ENCODE measurements at places on chromosomes 2 and 18. TPM values are rescaled to one million over a fixed set of nuclear protein-coding genes. Genes with fewer than 3 reads are reported as not detected.

RRM2 gene
- 119 TPM for total RNA-seq

PMS1 gene
- total RNA-seq, result 74.5 TPM

ALK gene
- total RNA-seq, result 0.11 TPM

CDCA7 gene
- 66.6 TPM for total RNA-seq

LPIN2 gene
- 12.2 TPM for total RNA-seq

IFIH1 gene
- 1.3 TPM for total RNA-seq

GRCh38 chr2:237016121-237016915 lies 69.4 kb upstream of the COPS8 start:
- H3K4me1 ChIP-seq, result no peaks in the 10 kb centered on the region
- no peak for DNase-seq
- H3K27ac ChIP-seq, result no peak overlapping the region
- H3K27me3 ChIP-seq, result peaks cover 4% of the 10 kb centered on the region

GRCh38 chr18:4453567-4453873 lies 1.6 kb downstream of the DLGAP1 start:
- H3K27ac ChIP-seq, result no peak overlapping the region
- H3K36me3 ChIP-seq, result no peaks in the 10 kb centered on the region
- peaks cover 49% of the 10 kb centered on the region for H3K4me1 ChIP-seq
- DNase-seq, result no peak
- peak overlapping the region; percentile 89 for H3K4me3 ChIP-seq

- no peak overlapping the region for H3K27ac ChIP-seq
- H3K4me3 ChIP-seq, result no peak overlapping the region
- H3K27me3 ChIP-seq, result peaks cover 10% of the 10 kb centered on the region
- H3K4me1 ChIP-seq, result peaks cover 19% of the 10 kb centered on the region
- DNase-seq, result no peak
- H3K36me3 ChIP-seq, result no peaks in the 10 kb centered on the region
Observed at GRCh38 chr18:374721-375168, 106.9 kb upstream of the THOC1 start.

- DNase-seq, result no peak
- H3K27me3 ChIP-seq, result no peaks in the 10 kb centered on the region
- H3K4me3 ChIP-seq, result no peak overlapping the region
- H3K4me1 ChIP-seq, result peaks cover 7% of the 10 kb centered on the region
Observed at GRCh38 chr18:79169958-79170555, 100.9 kb downstream of the ATP9B start.

DNA sequence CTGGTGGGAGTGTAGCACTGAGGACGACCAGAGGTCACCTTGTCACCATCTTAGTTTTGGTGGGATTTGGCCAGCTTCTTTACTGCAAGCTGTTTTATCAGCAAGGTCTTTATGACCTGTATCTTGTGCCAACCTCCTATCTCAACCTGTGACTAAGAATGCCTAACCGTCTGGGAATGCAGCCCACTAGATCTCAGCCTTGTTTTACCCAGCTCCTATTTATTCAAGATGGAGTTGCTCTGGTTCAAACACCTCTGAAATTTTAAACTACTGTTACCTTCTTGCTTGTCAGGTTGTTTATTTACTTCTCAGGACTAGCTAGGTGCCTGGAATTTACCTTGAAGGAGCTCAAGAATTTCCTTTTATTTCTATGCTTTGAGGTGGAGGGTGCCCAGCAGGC lies 9.5 kb upstream of the KCNG3 start:
- no peaks in the 10 kb centered on the region for H3K27me3 ChIP-seq
- DNase-seq, result no peak
- H3K4me3 ChIP-seq, result no peak overlapping the region
- H3K4me1 ChIP-seq, result peaks cover 16% of the 10 kb centered on the region
- no peak overlapping the region for H3K27ac ChIP-seq

DNA sequence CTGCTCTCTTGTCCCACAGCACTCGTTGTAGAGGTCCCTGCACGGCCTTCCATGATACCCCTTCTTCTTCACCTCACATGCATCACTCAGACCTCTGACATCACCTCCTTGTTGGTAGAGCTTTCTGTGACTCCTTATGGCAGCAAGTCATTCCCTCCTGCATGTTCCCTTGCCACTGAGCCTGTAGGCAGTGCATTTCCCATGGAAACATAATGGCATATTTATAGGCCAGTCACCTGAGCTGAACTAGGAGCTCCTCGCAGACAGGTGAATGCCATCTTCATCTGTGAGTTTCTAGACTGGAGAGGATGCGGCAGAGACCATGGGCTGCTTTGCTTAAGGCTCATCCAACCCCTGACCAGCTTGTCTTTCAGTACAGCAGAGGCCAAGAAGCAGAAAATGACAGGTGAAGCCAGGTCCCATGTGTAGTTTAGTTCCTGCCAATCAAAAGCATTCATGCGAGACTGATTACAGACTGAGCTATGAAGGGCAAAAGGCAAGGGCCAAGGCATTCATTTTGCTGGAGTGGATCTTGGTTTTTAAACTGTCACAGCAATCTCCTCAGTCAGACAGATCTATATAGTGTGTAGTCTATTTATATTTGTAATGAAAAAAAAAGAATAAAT lies 59.4 kb upstream of the NEDD4L start:
- no peak overlapping the region for H3K4me3 ChIP-seq
- no peaks in the 10 kb centered on the region for H3K36me3 ChIP-seq
- no peak for DNase-seq
- H3K27ac ChIP-seq, result no peak overlapping the region
- H3K27me3 ChIP-seq, result no peaks in the 10 kb centered on the region
- H3K4me1 ChIP-seq, result peaks cover 22% of the 10 kb centered on the region

GRCh38 chr2:8541636-8542035 lies 140.2 kb upstream of the ID2 start:
- no peaks in the 10 kb centered on the region for H3K36me3 ChIP-seq
- no peak overlapping the region for H3K27ac ChIP-seq
- no peak for DNase-seq
- H3K4me1 ChIP-seq, result 0 out of 2 replicates have a peak, but pooled peaks cover 4% of the 10 kb centered on the region
- no peaks in the 10 kb centered on the region for H3K27me3 ChIP-seq

GRCh38 chr18:57223144-57223870 lies 76.4 kb downstream of the BOD1L2 start:
- H3K4me3 ChIP-seq, result no peak overlapping the region
- no peaks in the 10 kb centered on the region for H3K36me3 ChIP-seq
- DNase-seq, result no peak
- peaks cover 31% of the 10 kb centered on the region for H3K4me1 ChIP-seq
- H3K27me3 ChIP-seq, result no peaks in the 10 kb centered on the region

- no peaks in the 10 kb centered on the region for H3K27me3 ChIP-seq
- H3K4me1 ChIP-seq, result peaks cover 13% of the 10 kb centered on the region
- H3K4me3 ChIP-seq, result no peak overlapping the region
- DNase-seq, result no peak
Observed at GRCh38 chr18:23826850-23827620, 137.8 kb downstream of the LAMA3 start.

- no peak overlapping the region for H3K4me3 ChIP-seq
- peaks cover 29% of the 10 kb centered on the region for H3K4me1 ChIP-seq
- no peaks in the 10 kb centered on the region for H3K36me3 ChIP-seq
- no peaks in the 10 kb centered on the region for H3K27me3 ChIP-seq
- DNase-seq, result no peak
Observed at GRCh38 chr2:161049559-161049958, 110.7 kb upstream of the TANK start.

- no peak overlapping the region for H3K27ac ChIP-seq
- H3K4me1 ChIP-seq, result peaks cover 24% of the 10 kb centered on the region
- H3K27me3 ChIP-seq, result 0 out of 2 replicates have a peak, but pooled peaks cover 2% of the 10 kb centered on the region
- peak; percentile 7 for DNase-seq
- no peaks in the 10 kb centered on the region for H3K36me3 ChIP-seq
Observed at GRCh38 chr2:71605781-71606241, 152.4 kb downstream of the DYSF start.

GRCh38 chr18:7748251-7749007 lies 181.3 kb downstream of the PTPRM start:
- no peaks in the 10 kb centered on the region for H3K27me3 ChIP-seq
- H3K4me3 ChIP-seq, result no peak overlapping the region
- H3K4me1 ChIP-seq, result peaks cover 32% of the 10 kb centered on the region
- H3K27ac ChIP-seq, result no peak overlapping the region

DNA sequence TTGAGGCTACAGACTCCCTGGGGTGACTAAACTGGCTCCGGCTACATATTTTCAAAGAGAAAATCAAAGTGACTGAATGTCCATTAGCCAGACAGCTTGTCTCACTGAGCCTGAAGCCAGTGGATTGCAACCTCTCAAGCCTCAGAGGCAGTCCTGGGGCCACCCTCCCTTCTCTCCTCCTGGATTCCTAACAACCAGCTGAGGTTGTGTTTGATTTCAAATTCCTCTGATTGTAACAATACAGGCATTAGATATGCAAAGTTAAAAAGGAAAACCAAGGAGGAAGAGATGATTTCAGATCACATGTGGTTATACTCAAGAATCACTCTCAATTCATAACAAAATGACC lies 101.0 kb upstream of the LMAN1 start:
- peaks cover 23% of the 10 kb centered on the region for H3K4me1 ChIP-seq
- no peak for DNase-seq
- H3K36me3 ChIP-seq, result no peaks in the 10 kb centered on the region
- no peak overlapping the region for H3K4me3 ChIP-seq
- H3K27me3 ChIP-seq, result no peaks in the 10 kb centered on the region

- DNase-seq, result no peak
- no peaks in the 10 kb centered on the region for H3K36me3 ChIP-seq
- H3K4me1 ChIP-seq, result peaks cover 26% of the 10 kb centered on the region
- H3K27ac ChIP-seq, result no peak overlapping the region
- H3K4me3 ChIP-seq, result no peak overlapping the region
Observed at GRCh38 chr18:10659594-10659993, 133.8 kb downstream of the NAPG start.

DNA sequence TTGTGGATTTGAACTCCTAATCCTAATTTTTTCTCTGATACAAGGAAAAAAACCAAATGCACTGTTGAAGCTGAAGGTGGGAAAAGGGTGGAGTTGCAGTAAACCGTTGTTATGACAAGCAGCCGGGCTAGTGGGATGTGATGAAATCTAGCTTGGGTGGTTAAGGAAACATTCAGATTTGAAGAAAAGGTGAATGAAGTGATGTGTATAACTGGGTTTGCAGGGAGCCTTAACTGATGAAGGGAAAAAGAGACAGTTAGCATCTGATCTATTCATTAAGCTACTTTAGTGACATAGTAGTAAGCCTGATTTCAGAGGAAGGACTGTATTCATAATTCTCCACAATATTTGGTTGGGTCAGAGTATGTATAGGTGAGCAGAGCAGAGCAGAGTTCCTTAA lies 3.5 kb downstream of the EML6 start:
- H3K27ac ChIP-seq, result no peak overlapping the region
- H3K4me3 ChIP-seq, result no peak overlapping the region
- no peak for DNase-seq
- H3K4me1 ChIP-seq, result peaks cover 7% of the 10 kb centered on the region

DNA sequence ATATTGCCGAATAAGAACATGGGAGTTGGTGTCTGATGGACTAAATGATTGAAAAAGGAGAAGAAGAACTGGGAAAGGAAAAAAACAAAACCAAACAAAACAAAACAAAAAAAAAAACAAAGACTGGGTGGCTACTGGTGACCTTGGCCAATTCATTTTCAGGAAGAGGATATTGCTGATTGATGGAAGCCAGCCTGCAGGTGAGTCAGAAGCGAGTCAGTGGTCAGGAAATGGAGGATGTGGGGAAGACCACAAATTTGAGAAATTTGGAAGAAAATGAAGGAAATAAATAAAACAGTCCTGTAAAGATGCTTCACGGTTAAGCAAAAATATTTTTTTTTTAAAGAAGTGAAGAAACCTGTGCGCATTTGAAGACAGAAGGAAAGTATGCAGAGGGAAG lies 296.9 kb downstream of the ZNF521 start:
- no peaks in the 10 kb centered on the region for H3K36me3 ChIP-seq
- H3K27me3 ChIP-seq, result peaks cover 8% of the 10 kb centered on the region
- no peaks in the 10 kb centered on the region for H3K4me1 ChIP-seq
- H3K4me3 ChIP-seq, result no peak overlapping the region
- DNase-seq, result no peak

DNA sequence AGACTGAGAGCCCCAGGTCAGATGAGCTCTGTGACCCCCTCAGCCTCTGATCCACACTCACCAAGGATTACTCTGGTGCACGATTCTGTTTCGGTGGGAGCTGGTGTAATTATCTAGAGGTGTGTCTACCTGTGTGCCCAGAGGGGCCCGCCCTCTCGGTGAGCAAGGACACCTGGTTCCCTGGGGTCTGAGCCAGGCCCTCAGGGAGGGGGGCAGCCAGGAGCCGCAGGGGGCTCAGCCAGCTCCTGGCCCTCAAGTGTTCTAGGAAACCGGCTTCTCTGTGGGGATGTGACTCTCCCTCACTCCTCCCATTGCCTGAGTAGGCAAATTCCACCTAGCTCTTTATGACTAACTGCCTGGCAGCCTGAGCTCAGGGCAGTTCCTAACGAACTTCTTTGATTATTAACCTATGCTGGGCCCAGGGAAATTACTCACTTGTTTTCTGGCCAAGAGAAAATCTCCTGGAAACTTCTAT lies 17.4 kb downstream of the AGAP1 start:
- H3K27ac ChIP-seq, result no peak overlapping the region
- no peak for DNase-seq
- H3K27me3 ChIP-seq, result no peaks in the 10 kb centered on the region
- H3K4me3 ChIP-seq, result no peak overlapping the region
- H3K36me3 ChIP-seq, result peaks cover 18% of the 10 kb centered on the region

DNA sequence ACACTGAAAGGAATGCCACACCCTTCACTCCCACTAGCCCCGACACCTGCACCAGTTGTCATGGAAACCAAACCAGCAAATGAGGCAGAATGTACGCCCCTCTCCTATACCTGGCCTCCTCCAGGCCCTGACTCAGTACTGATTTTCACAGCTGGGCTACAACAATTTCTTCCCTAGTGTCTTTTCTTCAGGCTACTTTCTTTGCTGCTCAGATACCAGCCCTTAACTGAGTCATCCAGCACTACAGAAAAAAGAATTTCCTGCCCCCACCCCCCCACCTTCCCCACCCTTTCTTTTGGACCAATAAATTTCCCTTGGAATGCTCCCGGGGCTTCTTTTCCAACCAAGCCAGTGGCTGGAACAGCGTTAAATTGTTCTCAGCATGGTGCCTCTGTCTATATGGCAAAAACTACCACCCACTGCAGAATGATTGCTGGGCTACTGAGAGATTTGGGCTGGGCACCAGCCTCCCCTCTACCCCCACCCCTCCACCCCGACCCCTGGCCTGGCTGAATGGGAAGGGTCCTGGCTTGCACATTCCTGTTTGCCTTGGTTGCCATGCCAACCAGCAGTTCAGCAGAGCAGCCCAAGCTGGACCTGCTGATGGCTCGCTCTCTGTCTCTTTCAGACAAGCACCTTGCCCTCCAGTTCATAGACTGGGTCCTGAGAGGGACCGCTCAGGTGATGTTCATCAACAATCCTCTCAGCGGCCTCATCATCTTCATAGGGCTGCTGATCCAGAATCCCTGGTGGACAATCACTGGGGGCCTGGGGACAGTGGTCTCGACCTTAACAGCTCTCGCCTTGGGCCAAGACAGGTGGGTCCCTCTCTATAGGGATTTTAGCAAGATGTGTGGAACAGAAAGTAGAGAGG lies 11.3 kb downstream of the SLC14A2 start:
- H3K4me1 ChIP-seq, result peaks cover 15% of the 10 kb centered on the region
- DNase-seq, result peak; percentile 56
- H3K27ac ChIP-seq, result no peak overlapping the region
- H3K4me3 ChIP-seq, result no peak overlapping the region
- H3K36me3 ChIP-seq, result no peaks in the 10 kb centered on the region

DNA sequence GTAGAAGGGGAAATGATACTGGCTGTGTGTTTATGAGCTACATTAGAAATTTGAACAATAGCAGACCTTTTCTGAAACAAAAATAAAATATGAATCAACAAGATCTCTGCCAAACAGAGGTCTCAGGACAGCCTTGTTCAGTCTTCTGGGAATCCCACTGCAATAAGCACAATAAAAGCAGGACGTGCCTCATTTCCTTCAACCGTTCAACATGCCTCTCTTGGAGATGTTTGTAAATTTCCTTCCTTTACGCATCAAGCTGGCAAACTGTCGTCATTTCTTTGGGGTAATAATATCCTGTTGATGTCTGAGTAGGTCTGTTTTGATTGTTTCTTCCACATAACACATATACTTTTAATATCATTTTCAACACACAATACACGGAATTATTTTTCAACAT lies 77.2 kb downstream of the TCF4 start:
- H3K27ac ChIP-seq, result peak overlapping the region; percentile 98
- DNase-seq, result no peak

All from WTC11 (cell line).